Endothelial cell (in vitro differentiated cells): ENCODE measurements at places on chromosomes 2 and 18.

GRCh38 chr2:169208026-169208425 is 138.7 kb downstream of the DHRS9 start:
- DNase-seq: no peak

DNA sequence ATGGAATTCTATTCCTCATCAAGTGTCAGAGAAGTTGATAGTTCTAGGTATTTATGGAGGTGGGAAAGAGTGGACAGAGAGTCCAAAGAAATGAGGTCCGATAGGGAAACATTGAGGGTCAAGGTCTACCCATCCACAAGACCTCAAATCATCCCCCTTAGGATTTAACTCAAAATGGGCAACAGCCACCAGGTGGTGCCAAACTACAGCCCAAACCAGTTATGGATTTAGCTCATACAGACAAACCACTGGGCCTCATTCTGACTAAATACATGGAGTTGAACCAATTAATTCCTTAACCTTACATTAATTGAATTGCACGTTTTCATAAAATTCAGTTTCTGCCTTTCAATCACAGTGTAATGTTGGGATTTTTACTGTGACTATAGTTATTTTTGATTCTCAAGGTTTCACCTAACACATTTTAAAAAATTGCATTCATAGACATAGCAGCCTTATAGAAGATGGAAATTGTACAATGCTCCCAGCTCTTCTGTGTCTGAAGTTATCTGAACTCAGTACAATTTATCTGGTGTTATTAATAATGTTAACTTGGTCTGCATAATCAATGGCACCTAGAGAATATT is 98.2 kb upstream of the HNMT start:
- DNase-seq: peak; percentile 72

DNA sequence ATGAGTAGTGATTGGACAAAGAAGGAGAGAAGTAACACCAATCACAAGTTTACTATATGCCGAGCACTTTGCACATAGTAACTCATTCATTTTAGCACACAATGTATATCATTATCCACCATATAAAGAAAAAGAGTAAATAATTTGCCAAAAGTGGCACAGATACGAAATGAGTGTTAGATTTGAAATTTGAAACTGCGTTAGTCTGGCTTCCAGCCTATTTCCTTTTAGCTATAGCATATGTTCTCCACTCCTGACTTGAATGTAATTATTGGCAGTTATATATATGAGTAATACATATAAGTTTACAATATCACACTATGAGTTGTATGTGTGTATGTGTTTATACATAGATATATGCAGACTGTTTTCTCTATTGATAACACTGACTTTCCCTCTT is 98.6 kb downstream of the NOL4 start:
- no peak for DNase-seq

GRCh38 chr2:174217869-174218268 is 30.5 kb downstream of the OLA1 start:
- DNase-seq: no peak

DNA sequence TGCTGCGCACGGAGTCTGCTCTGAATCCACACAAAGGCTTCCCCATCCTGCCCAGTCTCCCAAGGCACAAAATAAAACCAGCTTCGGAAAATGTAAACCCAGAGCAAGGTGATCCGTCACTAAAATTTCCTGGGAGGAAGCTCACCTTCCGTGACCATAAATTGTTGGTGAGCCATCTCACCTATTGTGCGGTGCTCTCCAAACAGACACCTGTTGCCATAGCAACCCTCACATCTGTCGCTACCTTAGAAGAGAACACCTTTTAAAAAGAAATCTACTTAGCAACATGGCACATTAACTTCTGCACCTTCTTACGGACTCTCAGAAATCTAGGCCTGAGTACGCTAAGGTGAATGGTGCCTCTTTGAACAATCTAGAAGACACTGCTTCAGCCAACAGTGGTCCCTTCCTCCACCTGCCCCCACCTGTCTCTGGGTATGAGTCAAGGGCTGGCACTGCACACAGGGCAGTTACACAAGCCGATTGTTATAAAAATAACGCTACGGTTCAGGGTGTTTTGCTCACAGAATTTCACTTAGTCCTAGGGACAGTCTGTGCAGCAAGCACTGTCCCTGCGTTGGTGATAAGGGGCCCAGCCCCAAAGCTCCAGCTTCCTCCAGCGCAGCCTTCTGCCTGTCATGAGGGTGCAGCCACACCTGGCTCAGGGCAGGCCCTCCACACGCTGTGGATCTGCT is 114.9 kb upstream of the ID2 start:
- DNase-seq: no peak

- no peak for DNase-seq
These were observed 28.0 kb downstream of the GCG start for GRCh38 chr2:162123806-162124758.

- no peak for DNase-seq
These were observed 20.3 kb downstream of the SLC8A1 start for GRCh38 chr2:40431600-40431955.

DNA sequence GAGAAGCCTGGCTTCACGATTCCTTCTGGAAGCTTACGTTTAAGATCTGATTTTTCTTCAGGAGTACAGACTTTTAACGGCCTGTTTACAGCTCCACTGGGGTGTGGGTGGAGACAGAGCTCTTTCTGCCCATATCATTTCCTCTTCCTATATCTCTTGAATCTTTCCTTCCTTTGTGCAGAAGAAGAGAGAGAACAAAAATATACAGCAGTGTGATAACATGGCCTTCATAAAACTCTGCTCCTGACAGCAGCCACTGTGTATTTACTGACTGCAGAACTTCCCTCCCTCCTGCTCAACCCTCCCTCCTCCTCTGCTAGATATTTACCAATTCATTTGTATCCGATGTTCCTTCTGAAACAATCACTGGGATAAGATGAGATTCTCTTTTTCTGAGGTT is 34.1 kb upstream of the REEP1 start:
- no peak for DNase-seq

- no peak for DNase-seq
These were observed 22.8 kb downstream of the GULP1 start for GRCh38 chr2:188314314-188315054.

- no peak for DNase-seq
These were observed 14.2 kb downstream of the PMS1 start for GRCh38 chr2:189798312-189799029.

DNA sequence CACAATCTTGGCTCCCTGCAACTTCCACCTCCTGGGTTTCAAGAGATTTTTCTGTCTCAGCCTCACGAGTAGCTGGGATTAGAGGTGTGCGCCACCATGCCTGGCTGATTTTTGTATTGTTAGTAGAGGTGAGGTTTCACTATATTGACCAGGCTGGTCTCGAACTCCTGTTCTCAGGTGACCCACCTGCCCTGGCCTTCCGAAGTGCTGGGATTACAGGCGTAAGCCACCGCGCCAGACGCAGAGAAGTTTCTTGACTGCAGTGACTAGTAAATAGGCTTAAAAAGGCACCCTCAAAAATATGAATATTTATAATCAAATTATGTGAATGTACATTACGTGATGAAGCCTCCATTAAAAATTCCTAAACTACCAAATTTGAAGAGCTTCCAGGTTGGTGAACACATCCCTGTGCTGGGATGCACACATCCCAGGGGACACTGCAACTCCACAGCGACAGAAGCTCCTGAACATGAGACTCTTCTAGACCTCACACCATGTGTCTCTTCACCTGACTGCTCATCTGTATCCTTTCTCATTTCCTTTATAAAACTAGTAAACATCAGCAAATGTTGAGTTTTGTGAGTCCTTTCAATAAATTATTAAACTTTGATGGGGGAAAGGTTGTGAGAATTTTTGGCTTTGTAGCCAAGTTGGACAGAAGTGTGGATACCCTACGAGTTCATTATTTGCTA is 203.3 kb upstream of the SPOPL start:
- no peak for DNase-seq

DNA sequence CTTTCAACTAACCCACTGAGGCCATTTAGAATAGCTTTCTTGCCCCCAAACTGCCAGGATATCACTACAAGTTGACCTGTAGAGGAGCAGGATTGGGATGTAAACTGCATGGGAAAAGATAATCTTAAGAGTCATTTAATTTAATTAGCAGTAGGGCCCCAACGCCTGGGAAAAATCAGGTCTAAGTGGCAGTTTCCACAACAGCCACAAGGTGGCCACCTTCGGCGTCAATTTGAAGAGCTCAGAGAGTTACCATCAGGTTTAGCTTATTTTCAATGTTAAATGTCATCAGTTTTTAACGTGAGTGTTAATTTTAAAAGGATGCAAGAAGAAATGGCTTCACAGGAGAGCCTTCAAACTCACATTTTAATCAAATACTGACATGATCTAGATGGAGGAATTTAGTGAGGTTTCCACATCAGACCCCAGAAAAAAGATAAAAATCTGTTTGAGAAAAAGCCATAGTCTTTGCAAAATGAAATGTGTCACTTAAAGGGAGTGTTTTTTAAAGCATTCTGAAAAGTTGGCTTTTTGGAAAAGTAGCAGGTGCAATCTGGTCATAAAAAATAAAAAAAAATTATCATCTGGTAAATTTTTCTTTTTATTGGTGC is 77.3 kb upstream of the UPP2 start:
- peak; percentile 62 for DNase-seq

- DNase-seq: no peak
These were observed 77.1 kb upstream of the ITGB6 start for GRCh38 chr2:160277151-160277550.

DNA sequence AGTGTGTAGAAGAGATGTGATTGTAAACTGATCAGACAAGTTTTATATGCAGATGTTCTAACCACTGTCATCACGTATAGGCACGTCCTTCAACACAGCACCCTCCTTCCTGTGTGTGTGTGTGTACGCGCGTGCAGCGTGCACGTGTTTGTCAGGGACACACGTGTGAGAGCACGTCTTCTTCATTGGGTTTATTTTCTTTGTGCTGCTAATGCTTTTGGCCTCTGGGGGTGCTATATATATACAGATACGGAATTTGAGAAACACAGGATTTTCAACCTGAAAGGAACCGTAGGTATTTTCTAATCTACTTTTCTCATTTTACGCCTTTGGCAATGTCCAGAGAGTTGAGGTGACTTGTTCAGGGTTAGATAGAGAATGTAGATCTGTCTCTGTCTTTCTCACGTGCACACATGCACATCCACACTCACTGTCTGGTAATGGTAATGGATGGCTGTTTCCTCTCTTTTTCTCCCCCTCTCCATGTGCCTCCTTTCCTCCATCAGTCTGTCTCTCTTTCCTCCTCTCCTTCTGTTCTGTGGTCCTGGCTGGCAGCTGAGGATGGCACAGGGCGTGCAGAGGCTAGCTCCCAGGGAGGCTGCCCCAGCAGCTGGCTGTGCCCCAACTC is 13.4 kb upstream of the CELF4 start:
- no peak for DNase-seq
